ENCODE measurements at places on chromosomes 1 and 21. TPM values are rescaled to one million over a fixed set of nuclear protein-coding genes. Genes with fewer than 3 reads are reported as not detected.

KIF17 gene
- 0.39 TPM for total RNA-seq

MED8 gene
- 51.9 TPM for total RNA-seq

RSPH1 gene
- total RNA-seq = not detected

SLC30A2 gene
- total RNA-seq = not detected

OR2W3 gene
- total RNA-seq = not detected

SRGAP2B gene
- 41.1 TPM for total RNA-seq

SPATA21 gene
- total RNA-seq = not detected

SLC22A15 gene
- total RNA-seq = 5.0 TPM

SYT14 gene
- total RNA-seq = 9.1 TPM

C1orf226 gene
- total RNA-seq = 0.07 TPM

CD1B gene
- total RNA-seq = not detected

KLHL12 gene
- total RNA-seq = 36.0 TPM

PCP4 gene
- total RNA-seq = not detected

FCRL6 gene
- total RNA-seq = not detected

PDPN gene
- 1.1 TPM for total RNA-seq

EFCAB7 gene
- total RNA-seq = 4.0 TPM

RIMS3 gene
- 0.86 TPM for total RNA-seq

DCST1 gene
- not detected for total RNA-seq

OR2T29 gene
- total RNA-seq = not detected

ASTN1 gene
- 0.03 TPM for total RNA-seq

SLC2A5 gene
- total RNA-seq = 25.9 TPM

FAM72D gene
- 0.36 TPM for total RNA-seq

YRDC gene
- 13.3 TPM for total RNA-seq

ADORA3 gene
- total RNA-seq = not detected

TMOD4 gene
- not detected for total RNA-seq

NTRK1 gene
- total RNA-seq = 0.07 TPM

SLAMF6 gene
- not detected for total RNA-seq

GNAT2 gene
- 0.33 TPM for total RNA-seq

SPATA45 gene
- total RNA-seq = not detected

DNALI1 gene
- total RNA-seq = 3.9 TPM

RGS8 gene
- not detected for total RNA-seq

CFHR3 gene
- not detected for total RNA-seq
